ENCODE measurements at places on chromosomes 1 and 21.

GRCh38 chr1:237219751-237220642 is 178.0 kb downstream of the RYR2 start:
- DNase-seq, result no peak

GRCh38 chr1:69320757-69321211 is 246.9 kb upstream of the LRRC7 start:
- no peak for DNase-seq

GRCh38 chr1:213429642-213430041 is 378.6 kb downstream of the RPS6KC1 start:
- no peak for DNase-seq

DNA sequence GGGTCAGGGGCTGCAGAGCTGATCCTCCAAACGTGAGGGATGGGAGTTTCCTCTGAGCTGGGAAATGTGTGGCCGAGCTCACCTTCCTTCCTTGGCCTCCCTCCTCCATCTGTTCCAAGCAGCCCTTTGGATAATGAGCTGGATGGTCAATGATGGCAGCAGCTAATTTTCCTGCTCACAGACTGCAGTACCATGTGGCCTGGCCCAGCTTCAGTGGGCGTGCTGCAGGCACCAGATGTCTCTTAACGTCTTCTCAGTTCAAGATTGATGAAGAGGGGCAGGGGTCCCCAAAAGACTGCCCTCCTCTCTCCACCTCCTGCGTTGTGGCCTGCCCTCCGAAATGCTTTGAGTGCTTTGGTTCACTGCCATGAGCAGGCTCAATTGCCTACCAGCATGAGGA is 86.0 kb downstream of the UBIAD1 start:
- no peak for DNase-seq

GRCh38 chr21:41419921-41420862 is 5.8 kb upstream of the MX1 start:
- DNase-seq, result peak; percentile 52

GRCh38 chr1:25041916-25042315 is 111.8 kb upstream of the RUNX3 start:
- no peak for DNase-seq

GRCh38 chr1:91685994-91686393 is 185.3 kb downstream of the CDC7 start:
- DNase-seq, result no peak

Measured in stimulated activated CD8-positive, alpha-beta memory T cell treated with anti-CD3 and anti-CD28 coated beads, Interleukin-12 subunit alpha, Interleukin-12 subunit beta, amount 100 ng/mL, for 1 hour (primary cell).